Spleen (tissue), 13 donors: ENCODE measurements at places on chromosomes 4 and X. TPM values are rescaled to one million over a fixed set of nuclear protein-coding genes. Genes with fewer than 3 reads are reported as not detected.

DNA sequence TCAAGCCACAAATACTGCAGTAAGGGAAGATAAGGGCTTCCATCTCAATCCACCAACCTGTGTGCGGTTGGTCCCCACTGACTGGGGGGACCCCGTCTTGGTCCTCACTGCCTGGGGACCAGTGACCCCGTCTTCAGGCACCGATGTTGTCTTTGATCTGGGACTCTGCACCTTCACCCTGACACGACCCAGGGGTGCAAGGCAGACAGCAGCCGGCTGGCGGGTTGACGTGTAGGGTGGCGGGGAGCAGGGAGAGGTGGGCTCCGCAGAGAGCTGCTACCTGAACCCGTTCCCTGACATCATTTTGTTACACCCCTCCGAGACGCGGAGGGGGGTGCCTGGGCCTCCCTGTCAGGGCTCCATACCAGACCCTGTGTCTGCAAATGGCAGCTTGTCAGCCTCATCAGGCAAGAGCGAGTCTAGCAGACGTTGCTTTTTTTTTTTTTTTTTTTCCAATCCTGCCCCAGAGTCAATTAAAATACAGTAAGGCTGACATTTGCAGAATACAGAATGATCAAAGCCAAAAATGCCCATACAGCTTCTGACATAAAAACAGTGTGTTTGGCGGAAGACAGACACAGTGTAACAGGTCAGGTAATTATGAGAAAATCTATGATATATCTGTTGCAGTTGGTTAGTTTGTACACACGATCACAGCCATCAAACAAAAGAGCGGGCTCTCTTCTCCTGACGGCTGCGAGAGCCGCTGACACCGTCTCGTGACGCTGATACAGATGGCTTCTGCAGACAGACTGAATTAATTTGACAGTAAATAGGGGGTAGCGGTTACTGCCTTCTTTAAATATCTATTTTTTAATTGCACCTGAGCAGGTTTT lies 118.6 kb downstream of the CRLF2 start:
- DNase-seq, result peak; percentile 27

DNA sequence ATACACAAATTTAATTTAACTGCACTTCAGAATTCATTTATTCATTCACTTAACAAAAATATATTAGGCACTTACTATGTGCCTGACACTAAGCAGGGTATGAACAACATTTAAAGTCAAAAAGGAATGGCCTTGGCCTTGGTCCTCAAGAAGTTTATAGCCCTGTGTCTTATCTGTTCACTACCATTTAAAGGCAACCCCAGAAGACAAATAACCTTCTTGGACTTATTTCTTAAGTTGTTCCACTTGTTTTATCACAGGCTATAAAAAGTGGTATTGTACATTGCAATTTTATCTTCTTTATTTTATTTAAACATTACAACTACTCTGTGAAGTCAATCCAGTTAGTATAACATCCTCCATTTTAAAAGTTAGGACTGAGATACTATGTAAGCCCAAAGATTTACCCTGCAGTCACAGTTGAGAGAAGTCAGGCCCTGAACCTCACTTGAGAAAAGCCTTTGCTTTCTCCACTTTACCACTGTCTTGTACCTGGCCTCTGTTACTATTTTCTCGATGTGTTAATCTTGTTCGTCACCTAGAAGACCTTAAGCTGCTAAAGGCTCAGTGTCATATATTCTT lies 305.6 kb upstream of the DIPK2B start:
- DNase-seq, result no peak

DNA sequence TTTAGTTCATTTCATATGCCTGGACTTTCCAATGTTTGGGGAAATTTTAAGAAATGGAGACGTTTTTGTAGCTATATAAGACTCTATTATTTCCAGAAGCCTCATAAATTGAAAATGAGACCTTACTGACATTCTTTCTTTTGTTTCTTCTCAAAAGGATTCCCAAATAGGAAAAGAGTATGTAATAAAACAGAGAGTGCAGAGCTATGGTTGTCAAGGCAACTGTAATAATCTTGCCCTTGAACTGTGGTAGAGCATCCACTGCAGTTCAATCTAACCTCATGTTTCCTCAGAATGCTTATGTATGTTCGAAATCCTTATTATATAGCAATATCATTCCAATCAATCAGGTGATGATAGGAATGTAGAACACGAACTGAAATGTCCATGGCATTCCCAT lies 54.1 kb downstream of the AMELX start:
- no peak for DNase-seq

GRCh38 chrX:154382483-154383069 lies 3.5 kb downstream of the EMD start:
- no peak for DNase-seq

GRCh38 chr4:83172371-83172770 lies 57.8 kb upstream of the PLAC8 start:
- no peak for DNase-seq

DNA sequence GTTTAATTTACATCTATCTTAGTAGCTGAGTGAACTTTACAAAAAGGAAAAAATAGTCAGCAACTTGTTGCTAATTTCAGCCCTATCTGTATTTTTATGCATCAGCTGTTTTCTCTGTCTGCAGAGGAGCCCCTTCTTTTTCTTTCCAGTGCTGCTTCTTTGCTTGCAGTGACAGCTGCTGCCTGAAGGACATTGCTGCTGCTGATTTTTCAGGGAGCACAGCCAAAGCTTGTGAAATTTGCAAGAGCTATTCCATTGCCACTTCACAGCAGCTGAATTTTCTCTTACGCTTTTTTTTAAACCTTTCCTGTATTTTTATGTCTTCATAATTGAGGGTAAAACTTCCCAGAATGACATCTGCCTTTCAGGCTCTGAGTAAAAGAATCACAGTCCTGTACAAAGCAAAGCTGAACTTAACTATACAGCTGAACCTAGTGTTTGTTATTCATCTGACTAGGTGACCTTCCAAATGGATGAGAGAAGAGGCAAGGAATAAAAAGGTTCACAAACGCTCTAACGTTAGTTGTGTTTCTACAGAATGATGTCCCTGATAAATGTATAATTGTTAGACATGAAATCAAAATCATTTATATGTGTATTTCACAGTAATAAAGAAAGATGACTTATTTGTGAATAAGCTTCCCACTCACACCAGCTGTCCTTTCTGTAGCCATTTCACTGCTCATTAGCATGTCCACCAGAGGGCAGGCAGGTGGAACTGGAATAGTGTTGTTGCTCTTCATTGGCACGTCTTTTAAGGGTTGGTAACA lies 541.4 kb downstream of the ADGRL3 start:
- DNase-seq, result no peak

- no peak for DNase-seq
Observed at GRCh38 chrX:71365356-71365874, 742 bp upstream of the TAF1 start.

DNA sequence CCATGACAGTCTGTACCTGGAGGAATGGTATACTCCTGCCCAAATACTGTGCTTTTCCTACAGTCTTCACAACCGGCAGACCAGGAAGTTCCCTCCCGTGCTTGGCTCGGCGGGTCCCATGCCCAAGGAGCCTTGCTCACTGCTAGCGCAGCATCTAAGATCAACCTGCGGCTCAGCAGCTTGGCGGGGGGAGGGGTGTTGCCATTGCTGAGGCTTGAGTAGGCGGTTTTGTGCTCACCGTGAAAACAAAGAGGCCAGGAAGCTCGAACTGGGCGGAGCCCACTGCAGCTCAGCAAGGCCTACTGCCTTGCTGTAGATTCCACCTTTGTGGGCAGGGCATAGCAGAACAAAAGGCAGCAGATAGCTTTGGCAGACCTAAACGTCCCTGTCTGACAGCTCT lies 152.7 kb downstream of the TEX11 start:
- DNase-seq, result peak; percentile 73

GRCh38 chr4:155984106-155984797 lies 30.6 kb upstream of the CTSO start:
- no peak for DNase-seq

SPANXD gene
- not detected for total RNA-seq

- DNase-seq, result no peak
Observed at GRCh38 chr4:86554646-86555045, 39.5 kb upstream of the PTPN13 start.

GRCh38 chr4:8350352-8350751 lies 80.8 kb downstream of the HTRA3 start:
- no peak for DNase-seq

FOXR2 gene
- not detected for total RNA-seq

SLC26A1 gene
- 0.13 TPM for total RNA-seq

DNA sequence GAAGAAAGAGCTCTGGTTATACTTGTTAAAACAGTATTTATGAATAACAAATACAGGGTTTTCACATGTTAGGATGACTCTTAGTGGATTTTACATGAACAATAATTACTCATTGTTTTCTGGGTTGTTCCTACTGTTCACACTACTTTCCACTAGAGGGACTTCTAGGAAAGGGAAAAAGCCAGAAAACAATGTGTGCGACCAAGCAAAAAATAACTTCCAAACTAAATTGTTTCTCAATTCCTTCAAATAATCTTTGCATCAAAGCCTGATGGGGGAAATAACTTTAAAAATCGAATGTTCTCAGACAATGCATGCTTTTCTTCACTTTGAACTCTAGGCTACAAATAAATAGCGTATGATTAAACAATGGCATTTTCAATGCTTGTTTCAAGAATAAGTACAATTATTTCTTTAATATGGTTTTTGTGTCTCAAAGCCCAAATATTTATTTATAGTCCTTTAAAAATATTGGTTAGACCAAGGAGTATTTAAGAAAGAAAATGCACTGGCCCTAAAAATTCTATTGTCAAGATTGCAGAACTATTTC lies 72.1 kb upstream of the ETNPPL start:
- no peak for DNase-seq

DNA sequence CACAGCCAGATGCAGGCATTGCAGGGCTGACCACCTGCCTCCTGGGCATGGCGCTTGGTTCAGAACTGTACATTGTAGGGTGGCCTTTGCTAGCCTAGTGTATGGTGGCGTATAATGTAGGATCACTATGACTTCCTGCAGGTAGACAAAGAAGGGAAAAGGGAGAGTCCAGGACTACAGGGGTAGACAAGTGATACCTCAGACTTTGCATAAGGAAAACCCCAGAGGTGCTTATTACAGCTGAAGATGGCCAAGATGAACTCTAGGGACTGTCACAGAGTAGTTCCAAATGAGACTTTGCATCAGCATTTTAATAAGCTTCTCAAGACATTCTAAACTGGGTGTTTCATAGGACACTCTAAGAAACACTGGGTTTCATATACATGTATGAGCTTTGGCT lies 116.4 kb upstream of the PUDP start:
- no peak for DNase-seq

DNA sequence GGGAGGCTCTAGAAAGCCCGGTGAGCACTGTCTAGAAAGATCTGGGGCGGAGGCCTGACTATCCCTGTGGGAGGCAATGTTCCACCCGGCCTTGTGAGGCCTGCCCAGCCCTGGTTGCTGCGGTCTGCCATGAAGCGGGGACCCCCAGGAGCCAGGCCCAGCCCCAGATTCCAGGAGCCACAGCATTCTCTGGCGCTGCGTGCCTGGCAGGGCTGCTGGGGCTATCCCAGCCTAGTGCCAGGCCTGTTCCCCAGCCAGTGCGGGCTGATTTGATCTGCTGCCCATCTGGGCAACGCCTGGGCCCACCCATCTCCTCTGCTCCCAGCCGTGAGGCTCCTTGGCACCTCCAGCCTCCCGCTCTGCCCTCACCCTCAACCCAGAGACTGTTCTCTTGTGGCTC lies 19.6 kb downstream of the ATP2B3 start:
- no peak for DNase-seq

DNA sequence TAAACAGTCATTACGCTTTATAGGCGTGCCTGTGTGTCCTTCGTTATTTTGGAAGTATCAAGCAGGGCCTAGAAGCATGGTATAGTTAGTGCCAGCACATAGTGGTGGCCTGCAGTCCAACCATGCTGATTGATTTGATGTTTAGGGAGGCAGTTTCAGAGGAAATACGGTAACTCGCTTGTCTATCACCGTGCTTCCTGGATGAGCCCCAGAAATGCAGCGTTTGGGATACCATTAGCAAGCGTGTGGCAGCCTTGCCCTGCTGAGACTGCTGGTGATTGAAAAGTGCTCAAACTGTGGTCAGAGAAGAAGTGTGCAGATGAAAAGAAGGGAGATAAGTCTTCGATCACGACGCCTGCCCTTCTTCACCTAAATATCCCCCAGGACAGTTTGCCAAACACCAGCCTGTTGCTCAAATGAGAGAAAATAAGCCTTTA lies 158.4 kb downstream of the CHIC2 start:
- DNase-seq, result no peak

DNA sequence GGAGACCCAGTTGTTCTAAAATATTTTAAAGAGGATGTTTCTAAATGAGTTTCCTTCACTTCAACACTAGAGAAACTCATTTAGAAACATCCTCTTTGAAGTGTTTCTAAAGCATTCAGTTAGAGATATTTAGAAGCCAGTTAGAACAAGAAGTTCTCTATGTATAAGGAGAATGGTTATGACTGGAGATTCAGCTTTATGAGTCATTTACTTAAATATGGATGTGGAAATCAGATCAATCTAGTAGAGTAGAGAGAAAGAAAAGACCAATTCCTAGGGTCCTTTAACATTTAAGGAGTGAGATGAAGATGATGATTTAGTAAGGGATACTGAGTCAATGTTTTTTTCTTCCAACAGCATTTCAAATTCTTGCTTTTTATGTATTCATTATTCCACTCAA lies 234.1 kb downstream of the GRXCR1 start:
- no peak for DNase-seq

DNA sequence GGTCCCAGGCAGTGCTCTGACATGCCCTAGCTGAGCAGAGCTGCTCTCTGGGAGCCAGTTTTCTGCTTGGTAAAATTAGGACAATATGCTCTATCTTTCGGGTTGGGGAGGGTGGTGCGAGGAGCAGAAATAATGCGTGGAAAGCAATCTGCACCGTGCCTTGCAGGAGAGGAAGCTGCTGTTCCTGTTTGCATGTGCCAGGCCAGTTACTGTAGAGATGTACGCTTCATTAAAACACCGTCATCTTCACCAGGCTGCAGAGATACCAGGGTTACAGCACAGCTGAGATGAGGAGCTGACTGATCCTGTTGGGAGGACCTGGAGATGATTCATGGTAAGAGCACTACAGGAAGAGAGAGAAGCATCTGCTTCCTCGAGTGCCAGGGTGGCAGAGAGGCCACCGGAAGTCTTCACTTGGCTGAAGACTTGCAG lies 29.5 kb upstream of the IRF2 start:
- no peak for DNase-seq

FAM47A gene
- not detected for total RNA-seq

DNA sequence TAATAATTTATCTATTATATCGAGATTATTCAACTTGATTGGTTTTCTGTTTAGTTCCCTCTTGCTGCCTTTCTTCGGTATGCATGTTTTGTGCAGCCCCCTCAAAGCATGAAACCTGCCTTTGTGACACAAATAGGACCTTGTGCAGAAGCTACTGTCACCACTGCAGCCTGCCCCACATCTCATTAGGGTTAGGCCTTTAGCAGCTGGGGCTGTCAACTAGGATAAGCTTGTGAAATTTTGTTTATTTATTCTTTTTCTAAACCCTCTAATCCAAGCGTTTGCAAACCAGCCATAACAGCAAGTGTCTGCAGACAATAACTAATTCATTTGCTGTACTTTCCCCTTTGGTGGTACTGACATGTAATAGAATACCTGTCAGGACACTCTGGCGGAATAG lies 258.9 kb downstream of the RCHY1 start:
- DNase-seq, result no peak
